ENCODE measurements at places on chromosomes 7 and 10. TPM values are rescaled to one million over a fixed set of nuclear protein-coding genes. Genes with fewer than 3 reads are reported as not detected.

MBLAC1 gene
- total RNA-seq, result 1.3 TPM

CALML3 gene
- not detected for total RNA-seq

COL28A1 gene
- total RNA-seq, result not detected

WEE2 gene
- total RNA-seq, result not detected

IFIT1B gene
- total RNA-seq, result not detected

SPAM1 gene
- total RNA-seq, result not detected

MMP21 gene
- 0.13 TPM for total RNA-seq

LRRC18 gene
- not detected for total RNA-seq

CDK14 gene
- total RNA-seq, result 26.6 TPM

SLC25A28 gene
- 9.0 TPM for total RNA-seq

ASIC3 gene
- not detected for total RNA-seq
